ENCODE measurements at places on chromosomes 1 and 21. TPM values are rescaled to one million over a fixed set of nuclear protein-coding genes. Genes with fewer than 3 reads are reported as not detected.

Gene CCT8
- 243 TPM for total RNA-seq

DNA sequence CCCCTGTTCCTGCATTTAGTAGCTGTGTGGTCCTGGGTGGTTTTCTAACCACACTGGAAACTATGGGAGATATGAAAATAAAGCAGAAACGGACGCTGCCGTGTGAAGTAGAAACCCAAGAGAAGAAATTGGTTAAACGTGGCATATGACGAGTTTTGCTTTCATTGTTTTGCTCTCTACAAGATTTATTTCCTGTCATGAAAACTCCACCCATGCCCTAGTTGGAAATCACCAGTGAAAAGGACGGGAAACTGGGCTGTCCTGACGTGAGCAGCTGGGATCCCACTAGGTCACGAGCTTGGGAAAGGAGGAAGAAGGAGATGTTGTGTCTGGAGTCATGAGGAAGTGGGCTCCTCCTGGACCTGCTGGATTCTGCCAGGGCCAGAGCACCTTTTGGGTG lies 120.8 kb upstream of the GADD45A start:
- DNase-seq, result no peak

GRCh38 chr1:163531345-163531744 lies 209.6 kb downstream of the NUF2 start:
- DNase-seq, result no peak

GRCh38 chr21:45316871-45317397 lies 29.2 kb upstream of the POFUT2 start:
- no peak for DNase-seq

Gene FAM229A
- total RNA-seq, result 3.2 TPM

Gene TMEM51
- 0.18 TPM for total RNA-seq

Gene SON
- total RNA-seq, result 284 TPM

Gene ZNF670
- 0.34 TPM for total RNA-seq

GRCh38 chr1:162391790-162392563 lies 10.4 kb downstream of the C1orf226 start:
- peak; percentile 33 for DNase-seq

- no peak for DNase-seq
Measured at GRCh38 chr21:21084179-21084578, 86.0 kb downstream of the NCAM2 start.

Gene CDA
- total RNA-seq, result not detected

Gene FCMR
- total RNA-seq, result 51.5 TPM

GRCh38 chr1:22238356-22239224 lies 95.7 kb upstream of the WNT4 start:
- no peak for DNase-seq

DNA sequence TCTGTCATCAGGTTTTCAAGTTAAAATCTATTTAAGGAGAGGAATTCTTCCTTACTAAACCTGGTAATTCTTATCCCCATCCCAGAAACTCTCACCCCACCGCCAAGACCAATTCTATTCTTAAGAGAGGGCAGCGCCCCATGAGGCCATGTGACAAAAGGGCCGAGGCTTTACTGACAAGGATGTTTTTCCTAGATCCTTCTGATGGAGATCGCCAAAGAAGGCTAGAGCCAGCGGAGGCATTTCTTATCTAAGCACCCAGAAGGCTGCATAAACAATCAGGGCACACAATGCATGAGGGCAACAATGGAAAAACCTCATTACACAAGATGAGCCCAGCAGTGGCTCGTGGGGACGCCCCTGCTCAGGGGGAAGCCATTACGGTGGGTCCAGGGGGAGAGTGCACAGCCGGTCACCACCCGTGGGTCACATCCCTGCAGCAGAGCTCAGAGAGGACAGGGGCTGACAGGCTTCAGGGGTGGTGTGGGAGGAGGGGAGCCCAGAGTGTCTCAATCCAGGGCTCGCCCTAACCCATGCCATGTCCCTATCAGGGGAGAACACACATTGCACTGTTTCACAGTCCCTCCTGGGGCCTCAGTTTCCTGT lies 88.7 kb downstream of the ITPKB start:
- no peak for DNase-seq

DNA sequence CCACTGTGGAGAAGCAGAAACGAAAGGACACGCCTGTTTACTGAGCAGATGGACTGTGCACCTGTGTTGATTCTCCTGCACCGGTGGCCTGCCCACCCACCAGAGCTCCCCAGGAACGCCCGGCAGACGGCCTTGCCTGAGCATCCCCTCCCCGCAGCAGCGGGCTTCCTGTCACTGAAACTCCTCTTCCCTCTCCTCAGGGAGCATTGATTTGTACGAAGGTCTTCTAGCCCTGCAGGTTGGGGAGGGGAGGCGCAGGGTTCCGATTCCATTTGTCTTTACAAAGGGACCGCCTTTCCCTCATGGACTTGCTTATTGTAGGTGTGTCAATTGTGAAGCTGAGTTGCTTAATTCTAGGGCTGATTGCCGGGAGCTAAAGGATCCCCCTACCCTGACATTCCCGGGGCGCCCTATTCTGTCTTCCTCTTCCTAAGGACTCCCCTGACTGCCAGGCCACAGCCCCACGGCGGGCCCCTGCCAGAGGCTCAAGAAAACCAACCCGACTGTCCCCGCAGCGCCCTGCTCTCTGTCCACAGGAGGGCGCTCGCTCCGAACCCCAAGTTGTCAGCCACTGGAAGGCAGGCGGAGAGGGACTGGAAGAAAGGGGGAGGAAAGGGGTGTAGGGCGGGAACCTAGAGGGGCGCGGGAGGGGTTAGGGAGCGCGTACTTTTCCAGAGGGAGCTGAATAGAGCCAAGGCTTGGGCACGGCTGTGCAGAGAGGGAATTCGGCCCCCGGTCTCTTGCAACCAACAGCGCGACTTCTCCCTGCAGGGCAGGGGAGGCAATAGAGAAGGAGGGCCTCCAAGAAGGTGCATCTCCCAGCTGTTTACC lies 2.8 kb downstream of the S100A6 start:
- peak; percentile 86 for DNase-seq

- DNase-seq, result no peak
Measured at GRCh38 chr1:206905295-206906164, 8.3 kb downstream of the IL24 start.

Gene MIXL1
- not detected for total RNA-seq

DNA sequence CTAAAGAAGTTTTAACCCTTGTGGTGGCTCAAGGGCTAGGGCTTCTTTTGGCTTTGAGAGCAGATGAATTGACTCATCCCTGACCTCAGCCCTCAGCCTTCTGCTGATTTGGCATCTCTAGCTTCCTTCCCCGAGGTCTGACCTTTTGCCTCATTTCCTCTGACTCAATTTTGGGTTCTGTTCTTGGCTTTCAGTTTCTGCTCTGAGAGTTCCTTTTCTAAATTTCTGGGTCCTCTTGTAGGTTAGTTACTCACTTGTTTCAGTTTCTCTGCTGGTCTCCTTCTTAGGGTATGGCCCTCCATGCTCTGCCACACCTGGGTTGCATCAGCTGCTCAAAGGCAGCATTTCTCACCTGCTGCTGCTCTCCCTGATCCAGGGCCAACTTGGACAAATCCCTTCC lies 19.4 kb downstream of the PDE4B start:
- peak; percentile 87 for DNase-seq

DNA sequence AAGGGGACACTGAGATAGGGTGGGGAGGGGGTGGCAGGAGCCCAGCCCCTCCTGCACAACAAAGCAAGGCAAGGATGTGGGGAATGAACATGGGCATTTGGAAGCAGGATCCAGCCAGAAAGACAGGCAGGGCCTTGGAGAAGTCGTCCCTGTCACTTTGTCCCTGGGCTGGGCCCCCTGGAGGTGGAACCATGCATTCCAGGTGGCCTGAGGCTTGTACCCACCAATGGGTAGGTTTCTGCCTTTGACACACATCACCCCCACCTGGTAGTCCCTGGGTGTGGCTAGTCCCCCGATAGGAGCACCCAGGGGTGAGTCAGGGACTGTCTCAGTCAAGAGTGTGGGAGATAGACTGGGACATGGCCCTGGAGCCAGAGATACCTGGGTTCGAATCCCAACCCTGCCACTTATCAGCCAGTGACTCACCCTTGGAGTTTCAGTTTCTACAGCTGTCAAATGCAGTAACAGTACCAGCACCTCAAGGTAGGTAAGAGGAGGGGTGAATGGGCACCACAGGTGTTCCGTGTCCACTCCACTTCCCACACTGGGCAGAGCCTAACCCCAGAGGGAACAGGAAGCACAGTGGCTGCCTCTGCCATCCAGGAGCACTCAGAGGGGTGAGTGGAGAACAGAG lies 10.0 kb downstream of the PLA2G2D start:
- no peak for DNase-seq

GRCh38 chr1:30407865-30408580 lies 315.4 kb downstream of the MATN1 start:
- peak; percentile 13 for DNase-seq

DNA sequence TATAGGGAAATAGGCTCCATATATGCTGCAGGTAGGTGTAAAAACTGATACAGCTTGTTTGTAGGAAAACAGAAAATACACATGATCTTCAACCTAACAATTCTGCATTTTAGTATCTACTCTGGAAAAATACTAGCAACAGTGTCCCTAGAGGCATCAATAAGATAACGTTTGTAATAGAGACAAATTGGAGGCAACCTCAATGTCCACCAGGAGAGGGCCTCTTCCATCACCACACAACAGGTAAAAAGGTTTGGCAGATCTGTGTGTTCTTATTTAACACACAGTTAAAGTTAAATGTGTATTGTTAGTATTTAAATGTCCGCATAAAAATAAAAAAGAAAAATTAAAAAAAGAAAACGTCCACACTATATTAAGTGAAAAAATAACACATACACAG lies 5.4 kb downstream of the EIF2D start:
- DNase-seq, result no peak

- DNase-seq, result no peak
Measured at GRCh38 chr1:41653574-41653973, 169.1 kb upstream of the EDN2 start.

Gene ADAMTS5
- total RNA-seq, result not detected

- DNase-seq, result peak; percentile 47
Measured at GRCh38 chr1:40316595-40317393, at the start of gene COL9A2. COL9A2 (minus strand) TSS chr1:40317286; CDS start chr1:40317197, 89 bp downstream.

DNA sequence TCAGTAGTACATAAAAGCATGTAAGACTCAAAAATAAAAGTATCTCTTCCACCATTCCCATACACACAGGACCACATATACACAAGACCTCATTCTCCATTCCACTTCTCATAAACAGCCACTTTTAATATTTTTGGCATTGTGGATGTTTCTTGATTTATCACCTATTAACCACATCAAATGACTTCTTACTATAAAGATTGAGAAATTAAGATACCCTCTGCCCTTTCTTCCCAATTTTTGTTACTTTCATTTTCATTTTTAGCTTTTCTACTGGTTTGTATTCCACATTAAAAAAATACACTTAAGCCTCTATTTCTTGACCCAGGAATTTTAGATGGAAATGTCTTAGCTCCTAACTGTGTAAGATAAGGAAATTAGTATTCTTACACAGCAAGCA lies 22.8 kb downstream of the AKT3 start:
- no peak for DNase-seq

Gene PTGER3
- 3.4 TPM for total RNA-seq

Gene CGN
- 0.82 TPM for total RNA-seq

Gene RCSD1
- 145 TPM for total RNA-seq

Gene GPR37L1
- not detected for total RNA-seq

Gene PLA2G2D
- not detected for total RNA-seq

Gene CYP2J2
- 2.7 TPM for total RNA-seq

Gene ATG4C
- 10.0 TPM for total RNA-seq

Gene C1orf232
- total RNA-seq, result not detected

- DNase-seq, result peak; percentile 92
Measured at GRCh38 chr1:149888247-149888998, 10.9 kb upstream of the BOLA1 start.

DNA sequence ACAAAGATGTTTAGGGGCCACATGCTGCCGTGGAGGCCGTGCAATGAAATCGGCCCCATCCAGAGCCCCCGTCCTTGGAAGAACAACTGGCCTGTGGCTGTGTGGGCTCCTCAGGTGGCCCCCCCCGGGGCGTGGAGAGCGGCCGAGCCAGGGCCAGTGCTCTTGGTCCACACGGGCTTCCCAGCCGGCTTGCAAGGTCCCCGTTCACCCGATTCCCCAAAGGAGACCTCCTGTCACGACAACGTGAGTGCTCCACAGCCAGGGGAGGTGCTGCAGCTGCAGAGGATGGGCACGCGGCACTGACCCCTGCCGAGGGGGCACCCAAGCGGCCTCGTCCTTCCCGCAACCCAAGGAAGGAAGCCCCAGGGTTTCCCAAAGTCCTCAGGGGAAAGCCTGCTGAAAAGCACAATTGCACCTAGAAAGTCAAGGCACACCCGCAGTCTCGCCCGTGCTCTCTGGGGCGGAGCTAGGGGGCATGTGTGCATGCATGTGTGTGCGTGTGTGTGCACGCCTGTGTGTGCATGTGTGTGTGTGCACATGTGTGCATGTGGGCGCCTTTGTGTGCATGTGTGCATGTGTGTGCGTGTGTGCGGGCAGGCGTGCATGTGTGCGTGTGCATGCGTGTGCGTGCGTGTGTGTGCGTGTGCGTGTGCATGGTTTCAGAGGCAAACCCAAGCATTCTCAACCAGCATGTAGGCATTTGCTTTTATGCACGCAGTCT lies 48.2 kb downstream of the SLX9 start:
- no peak for DNase-seq

Gene LHX8
- total RNA-seq, result not detected

Gene FTCD
- 0.37 TPM for total RNA-seq

- no peak for DNase-seq
Measured at GRCh38 chr1:186681801-186682200, 1.6 kb upstream of the PTGS2 start.

- DNase-seq, result no peak
Measured at GRCh38 chr1:64933296-64934070, 32.9 kb downstream of the JAK1 start.

DNA sequence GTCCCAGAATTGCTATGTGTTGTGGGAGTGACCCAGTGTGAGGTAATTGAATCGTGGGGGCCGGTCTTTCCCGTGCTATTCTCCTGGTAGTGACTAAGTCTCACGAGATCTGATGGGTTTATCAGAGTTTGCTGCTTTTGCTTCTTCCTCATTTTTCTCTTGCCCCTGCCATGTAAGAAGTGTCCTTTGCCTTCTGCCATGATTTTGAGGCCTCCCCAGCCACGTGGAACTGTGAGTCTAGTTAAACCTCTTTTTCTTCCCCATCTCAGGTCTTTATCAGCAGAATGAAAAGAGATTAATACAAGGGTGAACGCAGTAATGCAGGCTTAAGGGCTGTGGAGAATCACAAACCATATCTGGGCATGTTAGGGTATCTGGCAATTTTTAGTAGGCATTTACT lies 624.0 kb downstream of the USP25 start:
- no peak for DNase-seq

- no peak for DNase-seq
Measured at GRCh38 chr1:96887501-96887900, 165.9 kb downstream of the PTBP2 start.

- no peak for DNase-seq
Measured at GRCh38 chr1:150441121-150441520, 46.1 kb upstream of the TARS2 start.

GRCh38 chr1:51147394-51147793 lies 45.4 kb downstream of the C1orf185 start:
- DNase-seq, result no peak

GRCh38 chr1:98316286-98316905 lies 345.1 kb upstream of the SNX7 start:
- no peak for DNase-seq

DNA sequence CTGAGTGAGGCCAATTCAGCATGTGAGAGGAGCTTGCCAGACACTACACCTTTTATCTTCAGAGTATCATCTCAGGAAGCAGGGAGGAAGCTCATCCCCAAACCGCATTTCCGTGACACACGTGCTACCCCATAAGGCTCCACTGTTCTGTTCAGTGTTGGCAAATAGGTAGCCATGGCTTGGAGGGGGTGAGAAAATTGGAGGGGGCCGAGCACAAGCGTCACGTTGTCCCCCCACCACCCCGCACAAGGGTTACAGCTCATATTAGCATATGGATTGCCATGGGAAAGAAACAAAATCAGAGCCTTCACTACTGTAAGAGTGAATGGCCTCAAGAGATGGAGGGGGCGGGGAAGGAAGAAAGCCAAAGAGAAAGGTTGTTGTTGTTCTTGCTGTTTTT lies 46.7 kb downstream of the OLIG1 start:
- no peak for DNase-seq

All from activated CD8-positive, alpha-beta T cell treated with anti-CD3 and anti-CD28 coated beads, Interleukin-2, amount 10 ng/mL, durations not matched to agents 7 days and 5 days (primary cell).